Stimulated activated CD4-positive, alpha-beta T cell treated with anti-CD3 and anti-CD28 coated beads, Interleukin-1b, Interleukin-23, amount 100 ng/mL, for 24 hours (primary cell): ENCODE measurements at places on chromosomes 11 and 22.

DNA sequence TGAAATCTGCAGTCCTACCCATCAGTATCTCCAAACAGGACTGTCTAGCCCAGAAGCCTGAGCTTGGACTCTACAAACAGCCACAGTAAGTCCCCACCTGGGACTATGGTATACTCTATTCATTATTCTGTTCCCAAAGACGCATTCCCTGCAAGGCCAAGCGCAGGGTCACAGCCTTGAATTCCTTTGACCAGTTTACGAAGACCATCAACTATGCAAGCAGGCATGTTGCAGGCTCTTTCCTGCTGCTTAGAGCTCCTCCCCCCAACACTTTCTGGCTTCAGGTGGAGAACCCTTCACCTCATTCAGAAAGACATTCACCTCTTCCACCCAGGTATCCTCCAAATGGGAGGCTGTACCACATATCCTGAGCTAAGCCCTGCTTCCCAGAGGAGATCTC, 62.5 kb downstream of the TIMP3 start:
- DNase-seq = no peak

GRCh38 chr11:87453531-87454089, 415.9 kb downstream of the TMEM135 start:
- no peak for DNase-seq

DNA sequence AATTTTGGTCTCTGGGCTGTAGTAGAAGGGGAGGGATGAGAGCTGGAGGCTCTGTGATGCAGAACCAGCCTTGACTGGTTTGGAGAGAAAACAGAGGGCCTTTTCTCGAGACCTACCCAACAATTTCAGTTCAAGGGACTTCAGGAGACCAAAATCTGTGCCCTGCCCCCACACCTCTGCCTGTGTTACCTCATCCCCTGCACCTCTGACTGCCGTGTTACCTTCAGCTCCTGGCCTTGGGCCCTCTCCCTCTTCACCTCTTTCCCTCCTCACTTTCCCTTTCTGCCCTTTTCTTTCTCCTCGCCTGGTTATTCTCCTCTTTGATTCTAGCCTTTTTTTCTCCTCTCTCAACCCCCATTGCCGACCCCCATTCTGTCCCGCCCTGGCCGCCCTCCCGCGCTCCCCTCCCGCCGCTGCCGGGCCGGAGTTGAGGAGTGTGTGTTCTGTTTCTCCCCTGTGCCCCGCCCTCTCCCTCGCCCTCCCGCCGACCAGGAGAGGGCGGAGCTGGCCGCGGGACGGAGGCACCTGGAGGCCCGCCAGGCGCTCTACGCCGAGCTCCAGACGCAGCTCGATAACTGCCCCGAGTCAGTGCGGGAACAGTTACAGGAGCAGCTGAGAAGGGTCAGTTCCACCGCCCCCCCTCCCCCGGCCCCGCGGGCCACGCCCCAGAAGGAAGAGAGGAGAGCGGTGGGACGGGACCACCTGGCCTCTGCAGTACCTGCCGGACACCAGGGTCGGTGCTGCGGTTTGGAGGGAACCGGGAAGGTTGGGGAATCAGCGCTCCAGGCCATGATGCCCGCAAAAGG, 27.2 kb downstream of the PHLDB1 start:
- DNase-seq = no peak

- DNase-seq = no peak
These were observed 8.2 kb downstream of the PHF21A start for GRCh38 chr11:46112961-46113607.

GRCh38 chr11:14388352-14388751, 29.4 kb upstream of the RRAS2 start:
- DNase-seq = no peak

- DNase-seq = no peak
These were observed 60.0 kb upstream of the NUP50 start for GRCh38 chr22:45103756-45104155.

- no peak for DNase-seq
These were observed 95.9 kb downstream of the MIAT start for GRCh38 chr22:26753125-26753862.

DNA sequence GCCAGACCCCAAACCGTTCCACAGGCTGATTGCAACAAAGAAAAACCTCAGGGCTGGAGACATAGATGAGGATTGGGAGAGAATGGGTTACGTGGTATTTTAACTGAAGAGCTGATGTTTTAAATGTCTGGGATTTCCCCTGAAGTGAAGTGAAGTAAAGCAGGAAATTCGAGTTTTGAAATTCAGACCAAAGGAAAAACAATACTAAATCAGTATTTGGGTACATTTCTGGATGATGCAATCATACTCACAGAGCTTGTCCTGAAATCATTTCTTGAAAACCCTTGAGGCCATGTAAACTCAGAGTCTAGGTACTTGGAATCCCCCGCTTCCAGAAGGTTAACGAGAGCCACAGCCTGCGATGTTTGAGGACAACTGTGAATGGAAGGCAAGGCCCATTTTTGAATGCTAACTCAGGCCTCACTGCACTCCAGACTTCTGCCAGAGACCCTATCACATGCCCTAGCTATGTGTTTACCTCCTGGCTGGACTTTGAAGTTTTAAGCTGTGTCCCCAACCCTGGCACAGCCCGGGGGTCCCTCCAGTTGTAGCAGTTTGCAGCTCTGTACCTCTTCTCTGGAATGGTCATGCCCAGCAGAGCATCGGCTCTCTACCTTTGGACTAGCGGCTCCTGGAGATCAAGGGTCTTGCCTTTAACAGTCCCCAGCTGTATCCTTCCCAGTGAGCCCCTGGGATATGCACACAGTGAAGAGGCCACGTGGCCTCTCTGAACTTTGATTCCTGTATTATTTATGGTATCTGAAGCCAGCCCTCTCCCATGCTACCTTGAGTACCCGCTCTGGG, 5.4 kb upstream of the FTH1 start:
- DNase-seq = no peak

DNA sequence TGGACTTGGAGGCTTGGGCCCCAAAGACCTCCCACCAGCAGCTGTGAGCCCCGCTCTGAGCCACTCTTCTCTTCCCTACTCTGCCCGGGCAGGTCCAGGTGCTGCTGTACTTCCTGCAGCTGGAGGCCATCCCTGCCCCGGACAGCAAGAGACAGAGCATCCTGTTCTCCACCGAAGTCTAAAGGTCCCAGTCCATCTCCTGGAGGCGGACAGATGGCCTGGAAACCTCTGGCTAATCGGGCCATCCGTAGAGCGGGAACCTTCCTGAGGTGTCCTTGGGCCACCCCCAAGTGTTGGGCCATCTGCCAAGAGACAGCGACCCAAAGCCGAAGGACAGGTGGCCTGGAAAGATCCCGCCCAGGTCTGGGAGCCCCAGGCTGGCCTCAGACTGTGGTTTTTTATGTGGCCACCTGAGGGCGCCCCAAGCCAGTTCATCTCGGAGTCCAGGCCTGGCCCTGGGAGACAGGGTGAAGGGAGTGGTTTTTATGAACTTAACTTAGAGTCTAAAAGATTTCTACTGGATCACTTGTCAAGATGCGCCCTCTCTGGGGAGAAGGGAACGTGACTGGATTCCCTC, 135.1 kb downstream of the BCR start:
- peak; percentile 28 for DNase-seq

GRCh38 chr22:50008151-50009040, 4.2 kb downstream of the IL17REL start:
- DNase-seq = no peak

- DNase-seq = no peak
These were observed at the start of gene PVALB for GRCh38 chr22:36816636-36817524. Gene PVALB (minus strand): TSS chr22:36817035. CDS start chr22:36817005, 30 bp downstream.

DNA sequence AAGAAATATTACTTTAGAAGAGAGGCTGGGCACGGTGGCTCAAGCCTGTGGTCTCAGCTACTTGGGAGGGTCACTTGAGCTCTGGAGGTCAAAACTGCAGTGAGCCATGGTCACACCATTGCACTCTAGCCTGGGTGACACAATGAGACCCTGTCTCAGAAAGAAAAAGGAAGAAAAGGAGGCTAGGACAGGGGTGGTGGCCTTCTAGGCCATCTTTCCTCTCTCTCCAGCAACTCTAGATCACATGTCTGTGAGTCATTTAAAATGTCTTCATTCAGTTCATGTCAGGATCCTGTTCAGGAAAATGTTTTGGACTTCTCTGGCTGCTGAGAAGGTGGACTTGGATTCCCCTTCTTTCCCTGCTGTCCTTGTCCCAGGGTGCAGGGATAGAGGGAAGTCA, 53.3 kb downstream of the PPFIA1 start:
- no peak for DNase-seq

DNA sequence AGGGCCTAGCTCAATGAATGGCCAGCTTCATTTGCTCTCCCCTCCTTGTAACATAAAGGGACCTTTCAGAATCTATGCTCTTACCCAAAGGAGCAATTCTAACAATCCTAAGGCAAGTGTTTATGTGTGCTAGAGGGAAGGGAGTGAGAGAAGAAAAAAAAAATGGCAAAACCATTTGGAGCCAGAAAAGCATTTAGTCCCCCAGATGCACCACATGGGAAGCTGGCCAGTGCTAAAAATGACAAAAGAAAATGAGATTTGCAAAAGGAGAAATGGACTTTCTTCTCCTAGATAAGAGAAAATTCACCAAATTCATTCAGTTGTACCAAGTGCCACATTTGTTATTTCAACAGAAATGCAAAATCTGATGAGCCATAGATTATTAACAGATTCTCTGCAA, 52.8 kb downstream of the SERGEF start:
- DNase-seq = no peak

DNA sequence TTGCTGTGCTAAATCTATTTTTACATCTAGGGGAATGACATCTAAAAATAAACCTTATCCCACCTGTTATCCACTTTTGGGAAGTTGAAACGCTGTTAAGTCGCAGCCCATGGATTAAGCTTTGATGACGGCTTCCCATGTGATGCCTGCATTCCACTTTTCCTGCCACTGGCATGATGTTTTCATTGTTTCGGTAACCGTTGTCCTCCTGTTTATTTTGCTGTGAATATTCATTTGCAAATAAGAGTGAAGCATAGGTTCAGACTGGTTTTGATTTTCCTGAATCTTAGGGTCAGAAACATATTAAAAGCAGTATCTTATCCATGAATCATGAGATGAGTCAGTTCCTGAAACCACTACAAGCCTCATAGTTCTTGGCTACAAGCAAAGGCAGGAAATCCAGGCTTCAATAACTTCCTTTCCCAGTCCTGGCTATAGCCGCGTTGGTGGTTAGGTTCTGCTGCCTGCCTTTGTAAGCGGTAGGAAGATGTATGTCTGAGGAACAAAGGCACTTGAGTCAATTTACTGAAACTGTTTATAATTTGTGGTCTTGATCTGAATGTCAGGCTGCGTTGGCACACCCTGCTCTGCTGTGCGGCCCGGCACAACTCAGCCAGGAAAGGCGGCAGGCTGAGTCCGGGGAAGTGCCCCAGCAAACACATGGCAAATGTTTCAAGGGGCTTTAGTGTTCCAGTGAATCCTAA, 19.4 kb downstream of the TEAD1 start:
- no peak for DNase-seq

DNA sequence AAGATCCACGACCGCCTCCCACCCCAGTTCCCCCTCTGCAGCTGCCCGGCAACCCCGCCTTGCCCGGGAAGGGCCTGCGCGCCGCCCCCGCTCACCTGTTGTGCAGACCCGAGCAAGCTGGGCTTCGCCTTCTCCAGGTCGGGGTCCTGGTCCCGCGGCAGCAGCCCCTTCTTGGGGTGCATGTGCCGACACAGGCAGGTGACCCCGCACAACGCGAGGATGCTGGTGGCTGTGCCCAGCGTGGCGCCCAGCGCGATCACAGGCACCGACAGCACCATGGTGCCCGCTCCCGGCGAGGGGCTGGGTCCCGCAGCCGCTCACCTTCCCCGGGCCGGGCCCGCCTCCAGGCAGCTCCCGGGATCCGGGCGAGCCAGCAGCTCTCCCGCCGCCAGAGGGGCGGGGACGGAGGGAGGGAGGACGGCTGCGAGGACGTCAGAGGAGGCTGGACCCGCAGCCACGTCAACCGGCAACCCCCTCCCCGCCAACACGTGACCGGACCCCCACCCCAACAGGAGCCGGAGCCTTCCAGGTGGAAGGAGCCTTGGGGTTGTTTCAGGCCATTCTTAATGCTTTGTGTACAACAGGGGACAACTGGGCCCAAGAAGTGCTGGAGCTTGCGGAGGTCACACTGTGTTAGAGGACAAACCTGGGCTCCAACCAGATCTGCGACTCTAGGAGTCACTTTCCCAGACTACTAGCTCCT, at the start of gene SYT13:
Gene SYT13 (minus strand): TSS at position 412 of the 703 bp plus-strand sequence. CDS start 134 bp downstream, at position 278.
- no peak for DNase-seq

- DNase-seq = no peak
These were observed 15.9 kb upstream of the GRK2 start for GRCh38 chr11:67250059-67251043.

DNA sequence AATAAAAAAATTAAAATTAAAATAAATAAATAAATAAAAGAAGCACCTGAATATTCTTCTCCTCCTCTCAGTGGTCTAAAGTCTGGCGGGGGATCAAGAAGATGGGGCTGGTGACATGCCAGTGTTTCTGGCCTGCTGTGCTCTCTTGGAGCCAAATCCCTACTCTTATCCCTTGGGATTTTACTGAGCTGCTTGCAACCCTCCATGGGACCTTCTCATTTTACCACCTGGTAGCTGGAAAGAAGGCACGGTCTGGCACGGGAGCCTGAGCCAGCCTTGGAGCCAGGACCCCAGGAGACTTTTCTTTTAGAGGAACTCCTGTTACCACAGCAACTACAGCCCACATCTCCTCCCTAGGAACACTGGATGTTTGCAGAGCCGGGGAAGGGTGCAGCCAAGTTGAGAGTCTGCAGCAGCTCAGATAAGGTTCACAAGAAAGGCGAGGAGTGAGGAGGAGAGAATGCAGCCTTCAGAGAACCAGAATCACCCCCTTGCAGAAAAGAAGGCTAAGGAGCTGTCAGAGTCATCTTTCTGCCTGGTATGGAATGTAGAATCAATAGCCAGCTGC, 21.4 kb downstream of the CD6 start:
- no peak for DNase-seq

DNA sequence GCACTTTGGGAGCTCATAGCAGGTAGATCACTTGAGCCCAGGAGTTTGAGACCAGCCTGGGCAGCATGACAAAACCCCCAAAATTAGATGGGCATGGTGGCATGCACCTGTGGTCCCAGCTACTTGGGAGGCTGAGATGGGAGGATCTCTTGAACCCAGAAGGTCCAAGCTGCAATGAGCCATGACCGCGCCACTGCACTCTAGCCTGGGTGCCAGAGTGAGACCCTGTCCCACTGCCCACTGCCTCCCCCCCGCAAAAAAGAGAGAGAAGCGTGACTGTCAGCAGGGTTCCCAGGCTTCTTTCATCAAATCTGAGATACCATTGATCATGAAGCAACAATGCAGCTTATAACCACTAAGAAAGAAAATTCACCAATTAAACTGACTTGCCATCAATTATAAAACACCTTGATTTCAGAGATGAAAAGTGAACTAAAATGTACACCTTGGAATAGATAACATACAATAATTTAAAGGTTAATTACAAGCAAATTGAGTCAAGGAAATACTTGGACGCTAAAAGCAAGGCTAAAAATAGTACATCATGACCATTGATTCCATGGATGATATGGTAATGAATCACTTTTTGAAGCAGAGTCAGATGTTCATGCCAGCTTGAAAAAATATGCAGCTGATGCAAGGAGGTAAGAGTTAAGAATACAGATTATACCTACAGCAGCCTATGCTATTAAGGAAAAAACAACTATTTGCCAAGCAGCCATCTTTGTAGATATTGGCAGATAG, 90.8 kb upstream of the ALKBH3 start:
- DNase-seq = no peak

GRCh38 chr11:72223615-72224563, 678 bp upstream of the INPPL1 start:
- DNase-seq = peak; percentile 52

GRCh38 chr22:21739828-21740377, 4.3 kb upstream of the YPEL1 start:
- DNase-seq = no peak

GRCh38 chr22:49755631-49756001, 72.1 kb downstream of the BRD1 start:
- DNase-seq = no peak

- no peak for DNase-seq
These were observed 2.6 kb downstream of the TMPRSS4 start for GRCh38 chr11:118079491-118079890.
